ENCODE measurements at places on chromosomes 6 and 20.

- H3K27ac ChIP-seq, result peak within 1 kb of the TSS; percentile 96
- DNase-seq, result peak; percentile 90
Measured at GRCh38 chr6:131950767-131951575, at the start of gene CCN2. TSS of gene CCN2 (minus strand) at chr6:131951372. CDS start at chr6:131951172, 200 bp downstream.

GRCh38 chr6:12440981-12441380 lies 150.8 kb downstream of the EDN1 start:
- no peaks in the 10 kb centered on the region for H3K4me1 ChIP-seq
- H3K27me3 ChIP-seq, result no peaks in the 10 kb centered on the region
- no peak overlapping the region for H3K27ac ChIP-seq
- no peak overlapping the region for H3K4me3 ChIP-seq
- no peaks in the 10 kb centered on the region for H3K36me3 ChIP-seq

- no peak overlapping the region for H3K4me3 ChIP-seq
- no peaks in the 10 kb centered on the region for H3K4me1 ChIP-seq
- H3K27ac ChIP-seq, result no peak overlapping the region
Measured at GRCh38 chr6:40535819-40536380, 51.3 kb downstream of the LRFN2 start.

DNA sequence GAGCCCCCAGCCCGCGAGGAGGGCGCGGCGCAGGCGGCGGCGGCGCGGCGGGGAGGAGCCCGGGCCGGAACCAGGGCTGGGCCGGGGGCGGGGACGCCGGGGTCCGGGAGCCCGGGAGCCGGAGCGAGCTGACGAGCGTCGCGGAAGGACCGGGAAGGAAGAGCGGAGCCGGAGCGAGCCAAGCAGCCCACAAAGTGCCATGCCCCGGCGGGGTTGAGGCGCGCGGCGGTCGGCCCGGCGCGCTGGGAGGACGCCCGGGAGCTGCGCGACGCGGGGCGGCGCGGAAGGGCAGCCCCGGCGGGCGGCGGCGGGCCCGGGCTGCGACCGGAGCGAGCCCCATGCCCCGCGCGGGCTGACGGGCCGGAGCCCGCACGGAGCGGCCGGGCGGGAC lies 289 bp downstream of the FOXP4 start:
- DNase-seq, result no peak
- H3K27ac ChIP-seq, result peak overlapping the region; percentile 88
- no peaks in the 10 kb centered on the region for H3K36me3 ChIP-seq
- H3K27me3 ChIP-seq, result no peaks in the 10 kb centered on the region
- H3K4me1 ChIP-seq, result peaks cover 7% of the 10 kb centered on the region

DNA sequence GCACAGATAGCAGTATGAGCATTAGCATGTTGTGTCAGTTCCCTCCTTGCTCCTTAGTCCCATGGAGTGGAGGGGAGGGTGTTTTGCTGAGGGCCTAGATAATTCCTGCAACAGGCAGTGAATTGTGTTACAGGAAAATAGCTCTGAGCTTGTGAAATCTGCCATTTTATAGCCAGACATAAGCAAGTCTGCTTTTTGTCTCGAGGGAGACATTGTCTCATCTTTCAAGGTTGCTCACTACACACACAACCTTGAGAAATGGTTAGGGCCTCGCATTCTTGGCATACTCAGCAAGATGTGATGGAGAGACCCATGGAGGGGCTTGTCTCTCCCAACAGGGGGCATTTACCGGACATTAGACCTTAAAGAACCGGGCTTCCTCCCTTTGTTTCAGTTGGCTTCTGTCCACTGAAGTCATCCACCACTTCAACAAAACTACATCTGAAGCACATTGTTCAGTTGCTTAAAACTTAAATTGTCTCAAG lies 108.0 kb upstream of the FOXO3 start:
- DNase-seq, result no peak
- H3K27ac ChIP-seq, result no peak overlapping the region
- H3K4me3 ChIP-seq, result no peak overlapping the region
- no peaks in the 10 kb centered on the region for H3K36me3 ChIP-seq
- H3K4me1 ChIP-seq, result no peaks in the 10 kb centered on the region

GRCh38 chr6:26092443-26092842 lies 5.2 kb downstream of the HFE start:
- H3K36me3 ChIP-seq, result no peaks in the 10 kb centered on the region
- H3K4me1 ChIP-seq, result peaks cover 10% of the 10 kb centered on the region
- H3K27ac ChIP-seq, result no peak overlapping the region
- no peaks in the 10 kb centered on the region for H3K27me3 ChIP-seq
- no peak for DNase-seq

- H3K27me3 ChIP-seq, result no peaks in the 10 kb centered on the region
- no peaks in the 10 kb centered on the region for H3K4me1 ChIP-seq
- no peak for DNase-seq
Measured at GRCh38 chr6:107264357-107264840, 149.1 kb upstream of the BEND3 start.

- DNase-seq, result no peak
- H3K27me3 ChIP-seq, result peaks cover 30% of the 10 kb centered on the region
- H3K36me3 ChIP-seq, result no peaks in the 10 kb centered on the region
- H3K27ac ChIP-seq, result no peak overlapping the region
- H3K4me1 ChIP-seq, result peaks cover 17% of the 10 kb centered on the region
Measured at GRCh38 chr20:6122111-6122872, 538 bp downstream of the FERMT1 start.

GRCh38 chr6:75219263-75219662 lies 13.4 kb upstream of the COL12A1 start:
- no peak overlapping the region for H3K27ac ChIP-seq
- DNase-seq, result no peak
- H3K4me3 ChIP-seq, result no peak overlapping the region

DNA sequence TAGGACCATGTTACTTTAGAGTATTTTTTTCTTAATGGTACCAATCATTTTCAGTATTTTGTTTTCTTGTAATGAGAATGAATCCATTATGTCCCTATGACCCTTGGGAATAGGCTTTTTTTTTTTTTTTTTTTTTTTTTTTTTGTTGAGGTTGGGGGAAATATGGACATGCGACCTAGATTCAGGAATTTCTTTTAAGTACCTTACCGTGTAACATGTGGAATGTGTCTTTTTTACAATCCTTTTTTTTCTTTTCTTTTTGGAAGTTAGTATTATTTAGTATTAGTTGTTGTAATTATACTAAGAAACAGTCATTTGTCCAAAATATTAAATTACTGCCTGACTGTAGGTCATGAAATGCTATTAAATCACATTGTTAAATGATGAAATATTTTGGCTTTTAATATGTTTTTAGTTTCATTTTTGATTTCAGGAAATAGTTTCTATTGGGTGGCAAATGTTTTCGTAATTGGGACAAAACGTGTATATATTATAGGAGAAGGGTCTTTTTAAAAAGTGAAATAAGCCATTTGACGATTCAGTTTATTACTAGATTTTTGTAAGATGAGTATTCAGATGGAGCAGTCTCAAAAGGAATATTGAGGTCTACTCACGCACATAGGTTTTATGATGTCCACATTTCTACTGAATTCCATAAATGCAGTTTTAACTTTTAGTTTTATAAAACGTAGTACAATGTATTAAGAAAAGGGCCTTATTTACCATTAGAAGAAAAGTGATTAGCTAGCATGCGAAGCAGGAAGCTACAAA lies 4.9 kb downstream of the ARID1B start:
- DNase-seq, result no peak
- peaks cover 28% of the 10 kb centered on the region for H3K4me1 ChIP-seq
- peak overlapping the region; percentile 86 for H3K4me3 ChIP-seq
- peak overlapping the region; percentile 96 for H3K27ac ChIP-seq
- no peaks in the 10 kb centered on the region for H3K36me3 ChIP-seq

DNA sequence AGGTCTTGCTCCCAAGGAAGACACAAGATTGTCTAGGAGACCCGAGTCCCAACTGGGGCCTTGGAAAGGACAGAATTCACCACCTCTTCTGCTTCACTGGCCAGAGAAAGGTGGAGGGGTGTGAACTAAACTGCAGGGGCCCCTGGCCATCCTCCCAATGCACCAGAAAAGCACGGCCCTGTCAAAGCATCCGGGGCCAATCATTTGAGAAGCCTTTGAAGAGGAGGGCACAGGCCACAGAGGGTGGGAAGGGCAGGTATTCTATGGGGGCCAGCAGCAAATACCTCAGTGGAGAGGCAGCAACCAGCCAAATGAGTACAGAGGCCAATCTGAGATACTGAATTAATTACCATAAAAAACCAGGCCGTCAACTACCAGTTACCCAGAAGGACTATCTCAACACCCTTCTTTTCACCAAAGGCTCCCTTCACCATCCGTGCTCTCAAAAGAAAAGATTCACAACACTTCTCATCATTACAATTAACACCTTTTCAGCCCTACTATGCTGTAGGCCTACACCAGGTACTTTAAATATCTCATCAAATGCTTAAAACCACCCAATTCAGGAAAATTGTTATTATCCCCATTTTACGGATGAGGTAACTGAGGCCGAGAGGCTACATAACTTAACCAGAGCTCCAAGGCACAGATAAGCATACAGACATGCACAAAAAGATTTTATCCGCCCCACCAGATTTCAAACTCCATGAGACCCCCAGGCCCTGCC lies 50.7 kb downstream of the TRERF1 start:
- DNase-seq, result no peak
- H3K27me3 ChIP-seq, result no peaks in the 10 kb centered on the region
- H3K36me3 ChIP-seq, result no peaks in the 10 kb centered on the region
- no peaks in the 10 kb centered on the region for H3K4me1 ChIP-seq
- H3K27ac ChIP-seq, result no peak overlapping the region

DNA sequence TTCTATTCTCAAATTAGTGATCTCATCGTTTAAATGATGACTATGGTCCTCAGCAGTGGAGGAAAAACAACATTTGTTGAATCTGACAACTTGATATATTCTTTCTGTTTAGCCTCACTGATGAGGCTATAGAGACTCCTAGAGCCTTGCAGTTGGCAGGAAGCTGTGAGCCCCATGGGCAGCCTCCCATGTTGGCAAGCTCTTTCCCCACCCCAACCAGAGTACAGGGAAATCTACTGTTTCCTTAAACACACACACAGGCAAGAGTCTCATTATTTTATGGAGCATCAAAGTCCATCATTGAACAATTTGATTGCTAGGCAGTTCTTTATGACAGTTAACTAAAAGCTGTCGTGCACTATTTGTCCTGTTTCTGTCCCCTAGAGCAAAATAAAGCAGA lies 498.2 kb upstream of the CITED2 start:
- no peak for DNase-seq
- no peaks in the 10 kb centered on the region for H3K36me3 ChIP-seq
- H3K4me3 ChIP-seq, result no peak overlapping the region
- H3K27me3 ChIP-seq, result no peaks in the 10 kb centered on the region
- no peaks in the 10 kb centered on the region for H3K4me1 ChIP-seq

DNA sequence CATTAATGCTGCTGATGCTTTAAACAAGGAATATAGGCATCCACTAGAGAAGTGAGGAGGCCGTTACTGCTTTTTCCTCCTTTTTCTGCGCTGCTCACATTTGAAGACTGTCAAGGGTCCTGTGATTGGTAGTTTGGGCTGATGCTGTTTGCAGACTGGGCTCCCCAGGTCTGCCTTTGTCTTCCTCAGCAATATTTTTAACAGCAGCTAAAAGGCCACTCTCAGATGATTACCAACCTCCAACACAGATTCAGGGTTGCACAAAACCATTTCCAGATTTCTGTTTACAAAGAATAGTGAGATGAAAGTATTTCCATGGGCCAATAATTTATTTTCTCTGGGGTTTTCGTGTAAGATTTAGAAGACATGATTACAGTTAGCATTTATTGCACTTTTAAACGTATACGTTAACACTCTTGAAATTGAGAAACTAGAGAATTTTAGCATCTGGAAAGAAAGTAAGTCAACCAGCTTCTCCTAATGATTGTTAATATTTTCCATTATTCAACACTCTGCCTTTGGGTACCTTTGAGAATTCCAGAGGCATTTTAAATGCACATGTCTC lies 475.3 kb upstream of the SOX4 start:
- no peak overlapping the region for H3K4me3 ChIP-seq
- no peak for DNase-seq
- H3K36me3 ChIP-seq, result no peaks in the 10 kb centered on the region
- H3K27me3 ChIP-seq, result no peaks in the 10 kb centered on the region
- H3K27ac ChIP-seq, result no peak overlapping the region

GRCh38 chr6:16322666-16323312 lies 84.4 kb downstream of the GMPR start:
- H3K27ac ChIP-seq, result peak overlapping the region; percentile 92
- H3K27me3 ChIP-seq, result no peaks in the 10 kb centered on the region
- DNase-seq, result peak; percentile 85
- H3K4me3 ChIP-seq, result no peak overlapping the region
- H3K4me1 ChIP-seq, result peaks cover 39% of the 10 kb centered on the region

DNA sequence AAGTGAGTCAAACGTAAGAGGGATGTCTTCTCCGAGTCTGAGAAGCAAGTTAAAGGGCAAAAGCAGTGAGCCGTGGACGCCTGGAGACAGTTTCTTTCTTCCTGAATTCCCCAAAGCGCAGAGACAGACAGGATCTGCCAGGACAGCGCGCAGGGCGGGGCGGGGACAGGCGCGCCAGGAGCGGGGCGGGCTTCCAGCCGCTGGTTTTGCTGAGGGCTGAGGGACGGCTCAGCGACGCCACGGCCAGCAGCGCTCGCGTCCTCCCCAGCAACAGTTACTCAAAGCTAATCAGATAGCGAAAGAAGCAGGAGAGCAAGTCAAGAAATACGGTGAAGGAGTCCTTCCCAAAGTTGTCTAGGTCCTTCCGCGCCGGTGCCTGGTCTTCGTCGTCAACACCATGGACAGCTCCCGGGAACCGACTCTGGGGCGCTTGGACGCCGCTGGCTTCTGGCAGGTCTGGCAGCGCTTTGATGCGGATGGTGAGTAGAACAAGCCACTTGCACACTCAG lies at the start of gene SCGN:
Gene SCGN, plus strand, starts transcription at position 209 of the 509 bp plus-strand sequence. Its CDS starts 189 bp downstream, at position 398.
- H3K4me3 ChIP-seq, result no peak within 1 kb of the TSS
- peak; percentile 49 for DNase-seq
- H3K4me1 ChIP-seq, result no peaks in the 10 kb centered on the region
- no peaks in the 10 kb centered on the region for H3K36me3 ChIP-seq
- peaks cover 36% of the 10 kb centered on the region for H3K27me3 ChIP-seq

DNA sequence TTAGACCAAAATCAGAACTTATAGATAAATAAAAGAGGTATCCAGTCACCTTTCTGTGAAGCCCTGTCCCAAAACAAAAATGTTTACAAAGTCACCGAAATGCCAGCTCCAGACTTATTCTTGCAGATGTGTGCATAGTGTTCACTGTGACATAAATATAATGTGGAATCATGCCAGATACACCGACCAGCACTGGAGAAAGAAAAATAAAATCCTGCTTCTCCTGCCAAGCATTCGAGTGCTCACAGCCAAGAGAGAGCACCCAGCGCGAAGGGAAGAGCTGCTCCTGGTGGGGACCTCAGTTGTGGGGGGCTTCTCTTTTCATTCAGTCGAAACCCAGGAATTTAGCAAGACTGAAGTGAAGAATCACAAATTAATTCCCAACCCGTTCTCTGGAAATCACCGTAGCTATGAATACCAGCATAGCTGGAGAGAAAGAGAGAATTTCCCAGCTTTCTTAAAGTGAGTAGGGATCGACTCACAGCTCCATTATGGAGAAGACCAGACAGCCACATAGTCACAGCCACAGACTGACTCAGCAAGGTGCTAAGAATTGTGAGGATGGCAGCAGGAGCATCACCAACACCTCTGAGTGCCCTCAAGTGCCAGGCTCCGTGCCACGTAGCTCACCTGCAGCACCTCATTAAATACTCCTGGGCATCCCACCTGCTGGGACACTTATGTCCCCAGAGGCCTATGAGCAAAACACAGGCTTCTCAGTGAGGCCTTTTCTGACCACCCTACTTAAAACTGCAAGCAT lies 33.2 kb downstream of the BFSP1 start:
- no peaks in the 10 kb centered on the region for H3K36me3 ChIP-seq
- no peak overlapping the region for H3K4me3 ChIP-seq
- no peak for DNase-seq
- peaks cover 8% of the 10 kb centered on the region for H3K4me1 ChIP-seq

GRCh38 chr20:7210910-7211309 lies 443.4 kb downstream of the BMP2 start:
- no peaks in the 10 kb centered on the region for H3K4me1 ChIP-seq
- no peak overlapping the region for H3K4me3 ChIP-seq
- no peaks in the 10 kb centered on the region for H3K27me3 ChIP-seq
- no peak for DNase-seq
- no peak overlapping the region for H3K27ac ChIP-seq
- no peaks in the 10 kb centered on the region for H3K36me3 ChIP-seq
